Stimulated activated CD4-positive, alpha-beta T cell treated with anti-CD3 and anti-CD28 coated beads, Interleukin-12 subunit alpha, Interleukin-12 subunit beta, amount 100 ng/mL, for 4 hours (primary cell): ENCODE measurements at places on chromosomes 3 and 15.

DNA sequence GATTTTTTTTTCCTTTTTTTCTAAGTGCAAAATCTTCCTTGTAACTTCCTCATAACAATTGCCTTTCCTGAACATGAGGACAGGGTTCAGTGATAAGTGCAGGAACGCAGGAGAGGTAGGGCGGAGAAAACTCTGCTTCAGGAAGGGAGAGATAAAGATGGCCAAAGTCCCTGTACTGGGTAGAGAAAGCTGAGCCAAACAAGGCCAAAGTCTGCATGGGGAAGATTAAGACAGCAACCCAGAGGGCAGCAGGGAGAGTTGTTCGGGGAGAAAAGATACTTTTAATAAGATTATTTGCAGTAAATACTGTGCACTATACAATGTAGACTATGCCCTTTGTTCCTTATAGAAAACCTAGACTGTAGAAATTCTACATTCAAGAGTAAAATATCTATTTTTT, 55.4 kb upstream of the LRRFIP2 start:
- DNase-seq = no peak

- DNase-seq = no peak
Measured at GRCh38 chr3:119608405-119609000, 10.8 kb downstream of the PLA1A start.

- no peak for DNase-seq
Measured at GRCh38 chr3:70539908-70540307, 227.5 kb upstream of the MDFIC2 start.

GRCh38 chr15:61764141-61764540, 296.1 kb downstream of the VPS13C start:
- no peak for DNase-seq

- no peak for DNase-seq
Measured at GRCh38 chr3:179660872-179661271, 8.0 kb downstream of the USP13 start.

GRCh38 chr3:22284559-22284958, 533.5 kb upstream of the ZNF385D start:
- DNase-seq = no peak

GRCh38 chr3:188259191-188259590, 105.2 kb downstream of the LPP start:
- no peak for DNase-seq

GRCh38 chr15:99087405-99087943, 17.4 kb upstream of the SYNM start:
- no peak for DNase-seq

GRCh38 chr3:44252332-44252959, 10.8 kb downstream of the TOPAZ1 start:
- no peak for DNase-seq

DNA sequence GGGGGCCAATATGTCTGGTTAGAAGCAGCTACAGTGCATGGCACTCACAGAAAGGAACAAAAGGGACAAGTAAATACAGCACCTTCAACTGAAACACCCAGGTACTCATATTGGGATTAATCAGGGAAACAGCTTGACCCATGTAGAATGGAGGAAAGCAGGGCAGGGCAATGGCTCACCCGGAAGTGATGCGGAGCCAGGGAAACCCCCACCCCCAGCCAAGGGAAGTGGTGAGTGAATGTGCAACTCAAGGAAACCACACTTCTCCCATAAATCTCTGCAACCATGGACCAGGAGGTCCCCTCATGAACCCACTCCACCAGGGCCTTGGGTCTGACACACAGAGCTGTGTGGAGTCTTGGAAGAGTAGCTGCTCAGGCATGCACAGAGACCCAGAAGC, 117.1 kb downstream of the MTHFS start:
- no peak for DNase-seq

GRCh38 chr3:143885780-143886427, 37.6 kb upstream of the SLC9A9 start:
- DNase-seq = no peak

DNA sequence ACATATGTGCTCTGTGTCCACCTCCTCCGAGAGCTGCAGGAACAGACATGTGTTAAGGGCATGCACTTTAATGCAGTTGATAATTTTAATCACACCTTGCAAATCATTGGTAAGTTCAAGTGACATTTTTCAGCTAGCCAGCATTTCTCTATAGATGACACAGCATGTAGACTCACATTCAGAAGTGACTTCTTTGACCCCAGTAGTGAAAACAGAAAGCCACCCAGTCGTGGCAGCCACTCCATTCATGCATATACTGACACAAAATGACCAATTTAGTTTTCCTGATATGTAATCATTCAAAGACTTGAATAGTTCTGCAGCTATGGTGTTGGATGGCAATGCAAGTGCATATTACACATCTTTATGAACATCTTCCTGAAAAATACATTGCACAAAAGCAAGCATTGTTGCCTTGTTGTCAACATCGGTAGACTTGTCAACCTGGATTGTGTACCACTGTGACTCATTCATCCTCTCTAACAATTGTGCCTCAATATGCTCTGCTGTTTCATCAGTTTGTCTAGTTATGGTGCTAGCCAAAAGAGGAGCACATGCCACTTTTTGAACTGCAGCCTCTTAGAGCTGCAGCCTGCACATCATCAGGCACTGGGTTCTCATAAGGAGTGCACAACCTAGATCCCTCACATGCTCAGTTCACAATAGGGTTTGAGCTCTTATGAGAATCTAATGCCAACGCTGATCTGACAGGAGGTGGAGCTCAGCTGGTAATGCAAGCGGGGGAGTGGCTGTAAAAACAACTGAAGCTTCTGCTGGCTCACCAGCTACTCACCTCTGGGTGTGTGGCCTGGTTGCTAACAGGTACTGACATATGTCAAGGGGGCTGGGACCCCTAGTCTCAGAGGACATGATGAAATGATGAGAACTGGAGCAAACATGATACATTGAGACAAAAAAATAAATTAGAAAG, 622.0 kb downstream of the PYDC2 start:
- DNase-seq = no peak

GRCh38 chr3:69353088-69353478, 32.8 kb downstream of the FRMD4B start:
- DNase-seq = no peak

DNA sequence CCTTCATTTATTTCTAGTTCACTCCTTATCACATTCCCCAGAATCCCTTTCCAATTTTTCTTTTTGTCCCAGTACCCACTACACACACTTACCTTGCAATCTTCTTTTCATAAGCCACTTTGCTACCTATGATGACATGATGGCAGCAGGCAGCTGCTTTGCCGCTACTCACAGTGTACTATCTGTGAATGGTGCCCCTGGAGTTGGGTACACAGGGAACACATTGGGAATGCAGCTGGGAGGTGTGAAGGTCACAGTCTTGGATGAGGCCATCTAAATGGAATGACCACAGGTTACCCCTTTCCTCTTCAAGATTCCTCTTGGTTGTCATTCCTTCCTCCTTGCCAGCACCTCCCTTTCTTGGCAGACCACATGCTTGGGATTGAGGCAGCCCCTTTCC, 20.8 kb upstream of the TNIK start:
- no peak for DNase-seq

DNA sequence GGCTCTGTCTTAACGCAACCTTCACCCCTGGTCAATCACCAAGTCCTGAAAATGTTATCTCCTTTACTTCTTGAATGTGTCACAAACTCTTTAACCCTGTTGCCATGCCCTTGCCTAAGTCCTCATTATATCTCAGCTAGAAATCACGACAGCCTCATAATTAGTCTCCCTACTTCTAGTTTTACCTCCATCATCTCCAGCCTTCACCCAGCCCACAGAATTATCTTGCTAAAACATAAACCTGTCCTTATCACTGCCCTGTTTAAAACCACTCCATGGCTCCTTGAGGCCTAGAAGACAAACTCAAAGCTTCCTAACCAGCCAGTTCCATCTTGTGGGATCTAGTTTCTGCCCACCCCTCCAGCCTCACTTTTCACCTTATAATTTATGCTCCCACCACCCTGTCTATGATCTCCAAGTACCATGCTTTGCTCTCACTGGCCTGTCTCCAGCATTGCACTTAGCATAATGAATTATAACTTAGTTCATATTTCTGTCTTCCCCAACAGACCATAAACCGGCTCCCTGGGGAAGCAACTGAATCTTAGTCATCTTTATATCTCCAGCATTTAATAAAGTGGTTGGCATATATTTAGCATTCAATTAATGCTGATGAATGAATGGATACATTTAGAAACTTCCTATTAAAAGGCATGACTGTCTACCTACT, 39.2 kb downstream of the GPR176 start:
- DNase-seq = no peak

- DNase-seq = no peak
Measured at GRCh38 chr3:43968465-43968864, 273.2 kb upstream of the TOPAZ1 start.

- DNase-seq = no peak
Measured at GRCh38 chr3:197354568-197355001, 56.2 kb upstream of the DLG1 start.

- DNase-seq = no peak
Measured at GRCh38 chr3:61358364-61358763, 107.1 kb upstream of the FHIT start.
